ENCODE measurements at places on chromosomes 2 and 18.

DNA sequence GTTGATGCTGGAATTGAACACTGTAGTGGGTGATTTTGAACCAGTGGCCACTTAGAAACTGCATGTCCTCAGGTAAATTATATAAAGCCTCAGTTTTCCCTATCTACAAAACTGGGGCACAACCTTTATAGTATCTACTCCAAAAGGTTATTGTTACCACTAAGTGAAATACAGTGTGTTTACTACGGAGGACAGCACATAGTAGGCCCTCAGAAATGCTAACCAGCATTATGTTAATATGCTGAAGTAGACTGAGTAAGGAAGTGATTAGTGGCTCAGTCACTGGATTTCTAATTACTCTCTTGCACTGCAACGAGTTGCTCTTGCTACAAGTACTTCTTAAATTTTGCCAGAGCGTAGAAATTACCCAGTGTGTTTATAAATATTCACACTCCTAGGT is 139.5 kb downstream of the HAUS1 start:
- H3K27me3 ChIP-seq = no peaks in the 10 kb centered on the region
- no peaks in the 10 kb centered on the region for H3K36me3 ChIP-seq
- H3K4me3 ChIP-seq = no peak overlapping the region

DNA sequence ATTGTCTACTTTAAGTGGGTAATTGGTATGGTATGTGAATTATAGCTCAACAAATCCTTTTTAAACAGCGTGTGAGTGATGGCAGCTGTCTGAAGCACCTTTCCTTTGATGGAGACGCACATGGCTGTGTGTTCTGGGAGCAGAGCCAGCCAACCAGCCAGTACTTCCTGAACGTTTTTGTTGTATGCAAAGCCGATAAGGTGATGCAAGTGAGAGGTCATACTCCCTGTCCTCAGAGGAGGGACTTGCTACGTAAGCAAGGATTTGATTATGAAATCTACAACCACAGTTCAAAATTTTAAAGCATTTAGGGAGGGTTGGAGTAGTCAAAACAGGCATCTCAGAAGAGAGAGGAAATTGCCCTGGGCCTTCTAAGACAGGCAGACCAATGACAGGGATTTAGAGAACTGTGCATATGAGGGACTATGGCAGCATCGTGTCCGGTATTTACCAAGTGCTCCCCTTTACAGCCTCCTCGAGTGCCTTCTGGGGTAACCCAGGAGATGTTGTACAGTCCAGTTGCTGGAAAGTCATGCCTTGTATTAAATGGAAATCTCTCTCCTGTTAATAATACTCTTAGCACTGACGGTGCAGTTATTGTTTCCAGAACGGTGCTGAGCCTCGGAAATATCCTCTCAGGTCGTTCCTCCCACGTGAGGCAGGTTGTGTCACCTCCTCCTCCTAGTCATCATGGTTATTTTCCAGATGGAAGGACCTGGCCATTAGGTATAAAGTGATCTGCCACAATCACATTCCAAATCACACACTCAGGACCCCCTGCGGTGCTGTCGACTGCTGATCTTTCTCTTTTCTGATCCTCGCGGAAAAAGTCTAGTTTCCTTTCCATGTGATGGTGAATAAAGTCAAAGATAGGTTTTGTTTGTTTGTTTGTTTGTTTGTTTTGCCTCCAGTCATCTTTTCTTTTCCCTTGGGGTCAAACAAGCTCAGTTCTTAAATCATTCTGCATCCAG is 28.4 kb downstream of the ARHGEF4 start:
- no peak for DNase-seq
- peaks cover 16% of the 10 kb centered on the region for H3K4me1 ChIP-seq
- H3K4me3 ChIP-seq = no peak overlapping the region
- peaks cover 10% of the 10 kb centered on the region for H3K27me3 ChIP-seq
- no peaks in the 10 kb centered on the region for H3K36me3 ChIP-seq

DNA sequence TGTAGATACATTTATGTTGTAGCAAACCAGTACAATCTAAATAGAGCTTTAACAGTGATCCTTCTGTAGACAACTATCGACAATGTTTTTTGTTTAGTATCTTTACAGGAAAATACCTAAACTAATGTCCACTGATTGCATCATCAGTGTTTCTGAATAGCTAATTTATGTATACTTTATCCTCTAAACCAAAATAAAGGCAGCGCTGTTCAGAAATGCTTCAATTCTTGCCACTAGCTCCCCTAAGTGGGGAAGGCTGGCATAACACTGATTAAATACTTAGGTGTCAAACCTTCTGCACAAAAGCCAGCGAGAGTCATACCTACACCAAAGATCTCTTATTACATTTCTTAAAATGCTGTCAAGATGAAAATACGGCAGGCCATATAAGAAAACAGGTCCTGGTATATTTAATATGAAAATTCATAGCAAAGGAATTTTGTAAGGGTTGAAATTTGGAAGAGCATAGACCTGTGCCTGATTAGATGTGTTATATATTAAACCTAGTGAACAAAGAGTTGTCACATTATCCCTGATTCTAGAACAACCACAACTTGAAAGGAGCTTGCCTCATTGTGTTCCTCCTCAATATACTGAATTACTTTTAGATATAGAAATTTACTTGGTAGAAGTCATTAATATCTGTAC is 1693.4 kb upstream of the SLC39A10 start:
- no peak for DNase-seq
- H3K4me1 ChIP-seq = peaks cover 5% of the 10 kb centered on the region
- H3K27me3 ChIP-seq = no peaks in the 10 kb centered on the region
- H3K4me3 ChIP-seq = no peak overlapping the region
- no peak overlapping the region for H3K27ac ChIP-seq

GRCh38 chr2:164846276-164846675 is 4.7 kb upstream of the COBLL1 start:
- no peak overlapping the region for H3K27ac ChIP-seq
- H3K4me3 ChIP-seq = no peak overlapping the region
- DNase-seq = no peak

DNA sequence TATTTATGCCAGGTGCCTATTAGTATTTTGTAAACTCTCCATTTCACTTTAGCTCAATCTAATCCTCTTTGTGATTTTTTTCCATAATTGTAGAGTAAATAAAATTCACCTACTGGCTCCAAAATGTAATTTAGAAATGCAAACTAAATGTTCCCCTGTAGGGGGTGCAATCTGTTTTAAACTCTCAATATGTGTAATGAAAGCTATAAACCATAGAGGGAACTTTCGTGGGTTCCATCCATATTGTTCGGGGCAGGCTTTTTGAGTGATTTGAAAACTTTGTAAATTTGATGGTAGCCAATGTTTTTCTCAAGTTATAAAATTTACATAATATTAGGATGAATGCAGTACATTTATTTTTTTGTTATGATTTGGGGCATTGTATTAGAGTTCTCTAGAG is 49.4 kb downstream of the TSPYL6 start:
- no peak overlapping the region for H3K4me3 ChIP-seq
- no peaks in the 10 kb centered on the region for H3K27me3 ChIP-seq
- peaks cover 30% of the 10 kb centered on the region for H3K4me1 ChIP-seq
- H3K27ac ChIP-seq = no peak overlapping the region

DNA sequence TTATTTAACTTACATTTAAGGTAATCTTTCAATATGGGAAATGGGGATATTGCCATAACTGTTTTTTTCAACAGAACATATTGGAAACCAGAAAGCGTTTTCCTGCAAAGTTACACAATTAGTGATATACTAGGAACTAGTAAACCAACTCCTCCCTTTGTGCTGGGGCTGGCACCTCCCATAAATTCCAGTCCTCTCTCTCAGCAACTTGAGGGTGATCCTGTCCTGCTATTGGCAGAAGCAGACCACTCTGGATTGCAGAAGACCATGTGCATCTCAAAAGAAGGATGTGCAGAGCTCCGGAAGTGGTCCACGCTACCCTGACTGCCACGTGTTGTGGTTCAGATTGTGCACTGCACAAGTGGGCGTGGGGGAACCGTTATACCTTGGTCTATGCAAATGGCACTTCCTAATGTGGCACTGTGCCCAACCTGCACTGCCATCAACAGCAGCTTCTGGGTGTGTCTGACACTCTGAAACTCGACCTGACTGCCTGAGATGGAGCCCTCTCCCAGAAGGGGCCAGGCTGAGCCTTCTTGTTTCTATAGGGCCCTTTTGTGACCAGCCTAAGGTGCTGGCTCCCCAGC is 219.2 kb downstream of the ZNF516 start:
- H3K4me3 ChIP-seq = no peak overlapping the region
- H3K27ac ChIP-seq = no peak overlapping the region
- H3K27me3 ChIP-seq = no peaks in the 10 kb centered on the region
- no peaks in the 10 kb centered on the region for H3K36me3 ChIP-seq
- DNase-seq = no peak
- H3K4me1 ChIP-seq = peaks cover 13% of the 10 kb centered on the region

- H3K4me1 ChIP-seq = no peaks in the 10 kb centered on the region
- H3K27ac ChIP-seq = no peak overlapping the region
- peaks cover 5% of the 10 kb centered on the region for H3K36me3 ChIP-seq
These were observed 11.9 kb downstream of the IL18R1 start for GRCh38 chr2:102367331-102367971.

DNA sequence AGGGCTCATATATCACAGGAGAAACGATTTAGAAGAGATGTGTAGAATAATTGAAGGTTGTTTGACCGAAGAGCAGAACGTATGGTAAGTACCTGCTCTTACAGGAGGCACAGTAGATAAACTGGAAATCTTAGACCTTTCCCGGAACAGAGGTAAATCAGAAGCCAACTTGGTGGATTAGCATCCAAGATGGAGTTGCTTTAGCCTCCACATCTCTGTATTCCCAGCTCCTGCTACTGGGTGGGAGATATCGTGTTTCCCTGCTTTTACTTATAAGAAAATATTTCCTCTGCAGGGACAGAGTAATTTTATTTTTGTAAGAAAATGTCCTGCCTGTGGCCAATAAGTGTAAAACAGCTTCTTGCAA is 164.5 kb downstream of the SLC39A10 start:
- no peaks in the 10 kb centered on the region for H3K27me3 ChIP-seq
- H3K27ac ChIP-seq = no peak overlapping the region
- H3K36me3 ChIP-seq = no peaks in the 10 kb centered on the region
- H3K4me1 ChIP-seq = peaks cover 4% of the 10 kb centered on the region
- H3K4me3 ChIP-seq = no peak overlapping the region
- DNase-seq = no peak

- DNase-seq = no peak
- H3K36me3 ChIP-seq = no peaks in the 10 kb centered on the region
- H3K4me3 ChIP-seq = no peak overlapping the region
- H3K4me1 ChIP-seq = no peaks in the 10 kb centered on the region
- H3K27me3 ChIP-seq = no peaks in the 10 kb centered on the region
These were observed 239.2 kb downstream of the CMPK2 start for GRCh38 chr2:6626401-6627012.

All from mesothelial cell of epicardium (in vitro differentiated cells).